ENCODE measurements at places on chromosomes 16 and 17.

GRCh38 chr16:78931678-78932077 lies 668.9 kb downstream of the MAF start:
- no peak for DNase-seq

GRCh38 chr17:59634632-59635541 lies 15.2 kb downstream of the CLTC start:
- no peak for DNase-seq

- DNase-seq = no peak
Observed at GRCh38 chr16:82684256-82684655, 57.5 kb downstream of the CDH13 start.

GRCh38 chr17:29379084-29379991 lies 10.8 kb upstream of the TAOK1 start:
- peak; percentile 7 for DNase-seq

- no peak for DNase-seq
Observed at GRCh38 chr17:52181782-52182181, 23.3 kb upstream of the CA10 start.

DNA sequence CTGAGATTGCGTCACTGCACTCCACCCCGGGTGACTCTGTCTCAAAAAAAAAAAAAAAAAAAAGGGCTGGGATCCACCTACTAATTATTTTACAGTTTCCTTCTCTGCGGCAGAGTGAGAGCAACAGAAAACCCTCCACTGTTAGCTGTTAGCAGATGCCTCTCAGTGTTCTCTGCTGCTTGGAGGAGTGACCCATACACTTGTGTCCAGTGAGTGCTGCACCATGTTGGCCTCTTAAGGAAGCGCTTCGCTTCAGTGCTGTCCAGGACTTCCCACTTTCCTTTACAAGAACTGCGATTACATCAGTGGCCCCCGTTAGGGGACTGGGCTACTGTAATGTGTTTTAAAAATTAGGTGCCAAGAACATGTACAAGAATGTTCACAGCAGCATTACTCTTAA lies 18.4 kb upstream of the CLEC18B start:
- no peak for DNase-seq

DNA sequence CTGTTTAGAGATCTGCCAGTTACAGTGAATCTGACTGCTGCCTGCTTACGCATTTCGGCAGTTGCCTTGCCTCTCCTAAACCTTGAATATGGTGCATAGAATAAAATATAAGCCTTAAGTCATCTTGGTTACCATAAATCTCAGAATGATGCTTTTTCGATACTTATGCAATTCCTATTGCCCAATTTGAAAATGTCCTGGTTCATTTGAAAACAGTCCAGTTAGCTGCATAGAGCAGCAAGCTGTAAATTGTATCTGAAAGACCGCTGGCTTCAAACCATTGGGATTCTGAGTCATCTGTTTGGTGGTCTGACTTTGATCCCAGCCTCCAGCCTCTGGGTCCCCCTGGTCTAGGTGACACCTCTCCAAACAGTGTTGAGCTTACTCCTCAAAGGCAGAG lies 2.7 kb upstream of the PRKCA start:
- no peak for DNase-seq

- DNase-seq = no peak
Observed at GRCh38 chr16:66167564-66168291, 198.8 kb upstream of the CDH5 start.

GRCh38 chr17:77400445-77400870 lies 259.7 kb downstream of the SEC14L1 start:
- DNase-seq = peak; percentile 92

GRCh38 chr17:76004750-76005262 lies 4.2 kb downstream of the CDK3 start:
- no peak for DNase-seq

DNA sequence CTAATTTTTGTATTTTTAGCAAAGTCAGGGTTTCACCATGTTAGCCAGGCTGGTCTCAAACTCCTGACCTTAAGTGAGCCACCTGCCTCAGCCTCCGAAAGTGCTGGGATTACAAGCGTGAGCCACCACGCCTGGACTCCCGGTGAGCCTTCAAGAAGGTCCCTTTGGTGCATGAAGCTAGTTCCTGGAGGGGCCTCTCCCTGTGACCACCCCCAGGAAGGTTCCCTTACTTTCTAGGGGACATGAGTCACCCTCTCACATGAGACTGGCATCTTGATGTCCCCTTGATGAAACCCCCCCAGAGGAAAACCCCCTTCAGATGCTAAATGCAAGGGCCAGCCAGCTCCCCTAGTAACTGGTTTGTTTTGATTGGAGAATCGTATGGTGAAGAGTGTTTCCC lies 12.8 kb downstream of the CARHSP1 start:
- no peak for DNase-seq

GRCh38 chr16:4692460-4693295 lies 684 bp upstream of the NUDT16L1 start:
- DNase-seq = no peak

- DNase-seq = no peak
Observed at GRCh38 chr16:3235856-3236669, 1.1 kb upstream of the ZNF200 start.

GRCh38 chr16:81515281-81515680 lies 70.7 kb downstream of the CMIP start:
- no peak for DNase-seq

DNA sequence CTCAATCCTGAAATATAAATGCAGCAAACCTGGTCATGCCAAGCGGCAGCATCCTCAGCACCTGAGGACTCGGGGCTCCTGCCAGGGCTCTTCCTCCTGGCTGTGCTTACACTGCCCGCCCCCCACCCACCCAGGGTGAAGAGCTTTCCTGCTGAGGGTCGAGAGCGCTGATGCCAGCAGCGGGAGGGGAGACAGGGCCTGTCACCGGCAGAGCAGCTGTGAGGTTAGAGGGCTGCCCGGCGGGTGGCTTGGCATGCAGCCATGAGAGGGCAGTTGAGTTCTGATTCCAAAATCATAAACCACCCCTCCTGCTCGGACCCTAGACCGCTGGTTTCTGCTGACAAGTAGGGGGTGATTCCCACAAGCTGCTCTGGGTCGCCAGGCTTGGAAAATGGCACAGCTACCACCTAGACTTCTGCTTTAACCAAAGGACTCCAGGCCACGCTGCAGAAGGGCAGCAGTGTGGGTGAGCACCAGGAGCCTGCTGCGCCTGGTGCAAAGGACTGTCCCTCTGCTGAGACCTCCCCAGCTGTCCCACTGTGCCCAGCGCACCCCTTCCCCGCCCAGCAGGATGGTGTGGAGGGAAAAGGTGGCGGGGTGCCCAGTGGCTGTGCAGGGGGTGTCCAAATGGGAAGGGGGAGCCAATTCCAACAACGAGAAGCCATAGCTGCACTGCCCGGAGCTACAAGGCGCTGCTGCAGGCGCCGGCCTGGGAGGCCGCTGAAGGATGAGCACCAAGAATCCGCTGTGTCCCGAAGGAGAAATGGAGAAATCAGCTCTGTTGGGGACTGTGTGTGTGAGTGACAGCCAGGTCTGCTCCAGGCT lies 26.6 kb downstream of the MXRA7 start:
- DNase-seq = peak; percentile 51

DNA sequence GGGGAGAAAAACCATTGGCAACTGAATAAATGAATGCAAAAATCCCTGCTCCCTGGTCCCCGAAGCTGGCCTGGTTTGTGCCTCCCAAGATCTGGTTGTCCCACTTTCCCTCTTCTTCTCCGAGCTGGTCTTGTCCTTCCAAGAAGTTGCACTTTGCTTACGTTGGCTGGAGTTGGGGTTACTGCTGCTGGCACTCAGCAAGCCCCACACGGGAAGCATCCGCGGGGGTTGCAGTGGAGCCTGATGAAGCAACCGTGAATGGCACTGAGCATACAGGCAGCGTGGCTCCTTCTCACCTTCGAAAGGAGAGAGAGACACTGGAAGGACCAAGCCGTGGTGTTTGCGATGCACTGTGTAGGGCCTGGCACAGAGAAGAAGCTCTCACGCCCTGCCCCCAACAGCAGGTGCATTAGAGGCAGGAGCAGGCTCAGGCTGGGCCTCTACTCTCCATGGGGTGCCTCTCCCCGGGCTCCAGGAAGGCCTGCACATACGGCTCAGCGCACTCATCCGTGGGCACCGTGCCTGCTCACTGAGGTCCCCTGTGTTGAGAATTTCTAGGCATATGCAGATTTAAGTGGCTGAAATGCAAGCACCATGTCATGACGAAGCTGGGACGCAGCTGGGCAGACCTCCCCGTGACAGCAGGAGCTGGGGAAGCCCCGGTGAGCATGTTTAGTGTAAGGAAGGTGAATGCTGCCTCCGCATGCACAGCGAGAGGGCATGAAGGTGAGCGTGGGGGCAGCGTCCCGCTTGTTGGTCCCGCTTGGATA lies 12.1 kb downstream of the CA5A start:
- no peak for DNase-seq

- no peak for DNase-seq
Observed at GRCh38 chr16:54216688-54217087, 69.9 kb downstream of the IRX3 start.

DNA sequence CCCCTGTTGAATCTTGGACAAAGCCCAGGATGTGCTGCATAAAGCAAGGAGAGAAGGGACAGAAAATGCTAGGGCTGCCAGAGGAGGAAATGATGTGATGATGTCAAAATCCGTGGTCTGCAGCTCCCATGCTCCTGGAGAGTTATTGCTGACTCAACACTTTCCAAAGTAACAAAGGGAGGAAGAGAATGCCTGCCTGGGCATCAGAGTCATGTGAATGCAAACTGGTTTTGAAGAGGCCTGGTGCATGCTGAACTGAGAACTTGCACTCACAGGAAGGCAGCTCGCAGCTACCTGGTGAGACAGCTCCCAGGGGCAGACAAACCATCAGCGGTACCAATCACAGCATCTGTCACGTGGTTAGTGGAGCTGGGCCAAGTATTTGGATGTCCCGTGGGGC lies 2.8 kb downstream of the MARVELD3 start:
- DNase-seq = peak; percentile 48

DNA sequence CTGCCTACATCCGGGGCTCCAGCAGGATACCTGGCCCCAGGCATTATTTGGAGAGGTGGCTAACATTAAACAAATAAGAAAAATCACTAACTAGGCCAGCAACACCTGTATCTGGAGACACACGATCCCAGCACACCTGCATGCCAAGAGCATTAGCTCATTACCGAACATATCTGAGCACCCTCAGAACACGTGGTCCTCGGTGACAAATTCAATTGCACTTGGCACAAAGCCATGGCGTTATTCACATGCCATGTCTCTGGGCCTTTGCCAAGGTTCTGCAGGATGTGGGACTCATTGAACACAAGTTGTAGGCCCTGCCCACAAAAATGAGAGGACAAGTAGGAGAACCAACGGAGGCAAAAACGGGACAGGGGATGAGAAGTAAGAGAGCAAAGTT lies 552.3 kb downstream of the TOX3 start:
- DNase-seq = peak; percentile 44

- no peak for DNase-seq
Observed at GRCh38 chr16:1545044-1546040, 11.9 kb downstream of the TMEM204 start.

GRCh38 chr17:78970834-78971755 lies 8.6 kb downstream of the LGALS3BP start:
- peak; percentile 63 for DNase-seq

DNA sequence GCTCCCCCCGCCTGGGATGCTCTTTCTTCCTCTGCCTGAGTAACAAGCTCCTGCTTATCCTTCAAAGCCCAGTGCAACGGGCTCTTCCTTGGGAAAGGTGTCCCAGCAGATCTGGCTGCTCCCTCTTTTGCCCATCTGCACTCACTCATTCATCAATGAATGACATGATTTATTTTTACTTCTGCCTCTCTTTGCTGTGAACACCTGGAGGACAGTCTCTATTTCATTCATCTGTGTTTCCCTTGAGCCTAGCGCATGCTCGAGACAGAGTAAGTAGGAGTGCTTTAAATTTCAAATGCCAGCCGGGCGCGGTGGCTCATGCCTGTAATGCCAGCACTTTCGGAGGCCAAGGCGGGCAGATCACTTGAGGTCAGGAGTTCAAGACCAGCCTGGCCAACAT lies 22.0 kb upstream of the GINS2 start:
- no peak for DNase-seq

GRCh38 chr16:3157229-3158025 lies 22.6 kb downstream of the ZNF213 start:
- peak; percentile 95 for DNase-seq

All from LHCN-M2 (cell line).